PC-3 (cell line): ENCODE measurements at places on chromosomes 2 and 18. TPM values are rescaled to one million over a fixed set of nuclear protein-coding genes. Genes with fewer than 3 reads are reported as not detected.
A peak's percentile ranks its signal among the peaks of the same experiment; 100 is the strongest.

LYPD6B gene
- 1.9 and 2.0 TPM in 2 replicates for total RNA-seq

- peak; percentile 75 for DNase-seq
Observed at GRCh38 chr2:219576505-219577388, 4.6 kb downstream of the INHA start.

FEV gene
- 0.07 TPM in 1 of 2 replicates, not detected in the other for total RNA-seq

KRTCAP3 gene
- total RNA-seq, result 0.22 TPM in 1 of 2 replicates, not detected in the other

HDAC4 gene
- total RNA-seq, result 8.5 and 20.0 TPM in 2 replicates

- DNase-seq, result peak; percentile 60
Observed at GRCh38 chr2:140797718-140798117, 1333.1 kb downstream of the LRP1B start.

DNA sequence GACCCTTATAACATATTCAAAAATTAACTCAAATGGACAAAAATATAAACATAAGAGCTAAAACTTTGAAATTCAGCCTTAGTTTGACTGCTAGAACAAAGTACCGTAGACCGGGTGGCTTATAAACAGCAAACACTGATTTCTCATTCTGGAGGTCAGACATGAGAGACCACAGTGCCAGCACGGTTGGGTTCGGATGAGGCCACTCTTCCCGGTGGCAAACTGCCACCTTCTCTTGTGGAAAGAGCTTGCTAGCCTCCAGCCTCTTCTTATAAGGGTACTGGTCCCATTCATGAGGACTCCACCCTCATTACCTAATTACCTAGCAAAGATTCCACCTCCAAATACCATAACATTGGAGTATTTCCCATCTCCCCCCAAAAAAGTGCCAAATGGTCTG lies 91.3 kb downstream of the FAM210A start:
- DNase-seq, result no peak

TLX2 gene
- 3.1 and 3.4 TPM in 2 replicates for total RNA-seq

DNA sequence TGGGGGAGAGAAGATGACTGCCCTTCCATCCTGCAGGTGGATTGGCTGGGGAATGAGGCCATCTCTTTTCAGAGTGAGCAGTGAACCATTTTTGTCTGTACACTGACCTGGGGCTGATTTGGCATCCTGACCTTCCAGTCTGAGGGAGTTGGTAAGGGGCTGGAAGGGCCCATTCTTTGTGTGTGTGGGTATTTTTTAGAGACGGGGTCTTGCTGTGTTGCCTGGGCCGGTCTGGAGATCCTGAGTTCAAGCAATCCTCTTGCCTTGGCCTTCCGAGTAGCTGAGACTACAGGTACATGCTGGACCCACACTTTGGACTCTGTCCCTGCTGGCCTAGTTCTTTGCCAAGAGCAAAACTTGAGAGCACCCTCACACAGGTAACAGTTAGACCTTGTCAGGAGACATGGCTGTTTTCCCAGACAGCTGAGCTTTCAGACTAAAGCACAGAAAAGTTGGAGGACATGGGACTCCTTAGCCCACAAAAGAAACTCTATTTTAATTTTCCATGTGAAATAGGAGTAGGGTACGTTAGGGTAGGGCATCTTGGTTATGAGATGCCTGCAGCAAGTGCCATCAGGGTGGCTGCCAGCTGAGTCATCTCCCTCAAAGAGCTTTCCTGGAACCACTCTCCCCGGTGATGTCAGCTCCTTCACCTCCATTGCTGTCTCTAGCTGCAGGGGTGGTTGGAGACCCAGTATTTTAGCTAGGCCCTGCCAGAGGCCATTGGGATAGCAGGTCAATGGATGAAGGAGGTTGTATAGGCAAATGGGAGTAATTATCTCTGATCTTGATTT lies 60.7 kb downstream of the DGKD start:
- DNase-seq, result peak; percentile 91

UCN gene
- 0.52 and 3.6 TPM in 2 replicates for total RNA-seq

DNA sequence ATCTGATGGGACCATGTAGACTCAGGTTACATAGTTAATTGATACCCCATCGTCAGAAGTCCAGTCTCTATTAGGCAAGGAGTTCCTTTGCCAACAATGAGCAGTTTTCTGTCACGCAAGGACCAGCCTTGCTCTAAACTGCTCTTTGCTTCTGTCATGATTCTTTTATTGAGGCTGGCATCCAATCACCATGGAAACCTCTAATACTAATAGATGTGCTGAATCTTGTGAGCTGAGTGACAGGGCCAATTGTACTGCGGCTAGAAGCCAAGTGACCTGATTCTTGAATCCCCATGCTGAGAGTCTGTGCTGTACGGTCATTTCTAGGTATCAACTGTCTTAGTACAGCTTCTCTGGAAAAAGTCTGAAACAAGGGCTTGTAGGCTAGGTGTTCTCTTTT lies 395.6 kb downstream of the RND3 start:
- no peak for DNase-seq

- DNase-seq, result no peak
Observed at GRCh38 chr2:219918254-219918653, 290.8 kb downstream of the SLC4A3 start.

KATNAL2 gene
- 2.0 and 6.6 TPM in 2 replicates for total RNA-seq

- peak; percentile 80 for DNase-seq
Observed at GRCh38 chr2:149991576-149991975, 404.0 kb upstream of the MMADHC start.

IL36B gene
- not detected in 2 replicates for total RNA-seq

GRCh38 chr18:28669165-28669564 lies 492.2 kb upstream of the CDH2 start:
- DNase-seq, result no peak

- DNase-seq, result no peak
Observed at GRCh38 chr18:21571772-21572171, 28.7 kb downstream of the ESCO1 start.

GRCh38 chr18:79850731-79851130 lies 53.0 kb downstream of the KCNG2 start:
- DNase-seq, result no peak

TBR1 gene
- total RNA-seq, result not detected in 2 replicates

GRCh38 chr2:11876436-11876835 lies 130.0 kb downstream of the LPIN1 start:
- no peak for DNase-seq

DNA sequence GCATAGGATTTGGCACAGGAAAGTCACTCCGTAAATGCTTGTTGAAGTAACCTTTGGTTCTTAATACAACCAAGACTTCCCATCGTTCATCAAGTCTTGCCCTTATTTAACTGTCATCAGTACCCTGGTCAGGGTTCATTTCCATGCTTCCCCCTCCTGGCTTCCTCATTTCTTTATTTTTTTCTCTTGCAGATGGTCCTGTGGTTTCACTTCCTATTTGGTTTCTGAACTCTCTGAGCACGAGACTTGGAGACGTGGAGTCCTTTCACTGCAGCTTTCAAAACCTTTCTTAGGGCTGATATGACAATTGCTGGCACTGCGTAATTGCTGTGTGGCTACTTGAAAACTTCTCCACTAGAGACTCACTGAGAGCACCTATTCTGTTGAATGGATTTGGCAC lies 59.9 kb upstream of the PID1 start:
- no peak for DNase-seq

MDH1B gene
- 0.23 and 0.40 TPM in 2 replicates for total RNA-seq

DNA sequence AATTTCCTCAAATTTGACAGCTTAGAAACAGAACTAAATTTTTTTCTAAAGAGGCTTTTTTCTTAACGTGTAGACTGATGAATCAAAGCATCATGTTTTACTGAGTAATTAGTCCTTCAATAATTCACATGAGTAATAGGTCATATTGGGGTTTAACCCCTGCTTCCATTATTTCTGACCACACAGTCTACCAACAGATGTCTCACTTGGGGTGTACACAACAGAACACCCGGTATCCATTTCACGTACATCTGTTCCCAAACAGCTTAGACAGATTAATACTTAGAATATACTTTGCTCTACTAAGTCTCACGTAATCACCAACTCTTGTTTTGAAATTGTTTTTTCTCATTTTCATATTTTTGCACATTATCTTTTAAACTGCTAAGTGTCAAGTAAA lies 14.8 kb downstream of the CERKL start:
- peak; percentile 6 for DNase-seq

- peak; percentile 92 for DNase-seq
Observed at GRCh38 chr2:120436885-120437603, 91.1 kb downstream of the INHBB start.

GRCh38 chr2:200352636-200353035 lies 46.1 kb downstream of the SPATS2L start:
- DNase-seq, result peak; percentile 45

DNA sequence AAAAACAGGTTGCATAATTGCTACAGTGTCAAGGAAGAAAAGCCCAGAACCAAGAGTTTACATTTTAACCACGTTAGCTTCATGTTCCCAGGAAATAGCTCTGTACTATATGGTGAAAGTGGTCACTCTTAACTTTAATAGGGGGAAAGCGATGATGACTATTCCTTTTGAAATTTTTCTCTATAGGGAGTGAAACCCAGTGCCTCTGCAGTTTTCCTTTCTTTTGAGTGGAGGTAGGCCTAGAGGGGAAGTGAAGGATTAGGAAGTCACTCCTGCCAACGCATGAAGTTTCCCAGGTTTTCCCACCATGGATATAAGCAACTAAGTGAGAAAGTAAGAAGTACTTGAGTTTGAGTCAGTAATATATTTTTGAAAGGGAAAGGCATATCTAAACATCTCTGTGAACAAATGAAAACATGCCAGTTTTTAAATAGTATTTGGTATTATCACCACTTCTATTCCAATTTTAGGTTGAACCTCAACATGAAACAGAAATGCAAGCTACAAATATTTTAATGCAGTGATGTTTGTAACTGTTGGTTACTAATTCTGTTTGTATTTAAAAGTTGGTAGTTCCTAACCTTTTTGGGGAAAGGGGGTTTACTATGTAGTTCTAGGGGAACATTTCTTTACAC lies 91.9 kb downstream of the VRK2 start:
- no peak for DNase-seq

PSD4 gene
- total RNA-seq, result 46.6 and 60.3 TPM in 2 replicates

DNA sequence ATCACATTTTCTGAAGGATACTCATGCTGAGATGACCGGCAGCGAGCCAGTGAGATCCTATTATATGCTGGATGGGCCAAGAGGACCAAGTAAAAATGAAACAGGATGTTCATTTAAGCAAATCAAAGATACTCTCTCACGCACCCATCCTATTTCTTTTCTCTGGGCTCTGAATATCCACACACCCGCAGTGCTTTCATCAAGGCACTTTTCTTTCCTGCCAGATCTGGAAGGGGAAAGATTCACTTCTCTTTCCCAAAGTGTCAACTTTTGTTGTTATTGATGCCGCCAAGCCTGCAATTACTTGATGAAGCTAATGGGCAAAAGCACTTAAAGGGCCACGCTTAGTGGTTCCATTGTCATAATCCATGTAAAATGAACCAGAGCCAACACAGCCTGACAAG lies 191.9 kb upstream of the CHAC2 start:
- DNase-seq, result no peak

AAK1 gene
- total RNA-seq, result 46.8 and 47.9 TPM in 2 replicates

DNA sequence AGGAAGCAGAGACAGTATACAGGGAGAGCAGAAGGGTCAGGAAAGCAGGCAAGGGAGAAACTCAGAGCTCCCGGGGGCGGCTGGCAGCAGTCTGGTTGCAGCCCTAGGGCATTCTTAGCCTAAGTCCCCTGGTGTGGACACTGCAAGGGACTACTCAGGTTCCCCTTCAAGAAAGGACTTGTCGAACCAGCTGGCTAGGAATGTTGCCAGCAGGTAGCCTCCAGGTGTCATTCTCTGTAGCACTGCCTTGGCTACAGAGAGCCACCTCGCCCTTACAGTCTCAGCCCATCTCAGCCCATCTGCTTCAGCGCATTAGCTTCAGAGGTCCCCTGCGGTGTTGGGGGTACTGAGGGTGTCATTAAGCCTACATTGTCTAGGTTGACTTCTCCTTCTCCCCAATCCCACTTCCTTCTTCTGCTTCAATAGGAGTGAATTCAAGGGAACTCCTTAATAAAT lies 11.3 kb upstream of the TMSB10 start:
- DNase-seq, result peak; percentile 38

MAPK4 gene
- not detected in 2 replicates for total RNA-seq

DNA sequence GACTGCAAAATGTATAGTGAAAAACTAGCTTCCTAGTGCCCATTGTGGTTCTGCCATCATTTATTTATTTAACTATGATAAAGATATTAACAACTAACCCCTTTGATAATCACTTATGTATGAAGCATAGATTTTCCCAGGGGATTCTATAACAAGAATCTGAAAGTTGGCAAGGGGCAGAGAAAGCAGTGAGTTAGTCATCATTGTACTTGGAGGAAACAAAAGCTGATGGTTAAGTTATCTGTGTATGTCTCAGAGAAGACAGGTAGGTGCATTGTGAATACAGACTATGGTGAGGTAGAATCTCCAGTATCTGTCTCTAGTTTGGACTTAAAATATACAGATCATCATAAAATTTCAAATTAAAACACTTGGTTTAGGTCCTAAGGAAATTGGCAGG lies 2159.1 kb upstream of the CELF4 start:
- DNase-seq, result no peak

DOK6 gene
- total RNA-seq, result not detected in 2 replicates
